ENCODE measurements at places on chromosomes 3 and 15. TPM values are rescaled to one million over a fixed set of nuclear protein-coding genes. Genes with fewer than 3 reads are reported as not detected.

PARP3 gene
- total RNA-seq = 31.4 TPM

TLR9 gene
- total RNA-seq = not detected

NRROS gene
- 7.1 TPM for total RNA-seq

UBAP1L gene
- total RNA-seq = 0.37 TPM

TRAIP gene
- 15.1 TPM for total RNA-seq

KCNH8 gene
- not detected for total RNA-seq

KPNA1 gene
- 82.6 TPM for total RNA-seq

DNA sequence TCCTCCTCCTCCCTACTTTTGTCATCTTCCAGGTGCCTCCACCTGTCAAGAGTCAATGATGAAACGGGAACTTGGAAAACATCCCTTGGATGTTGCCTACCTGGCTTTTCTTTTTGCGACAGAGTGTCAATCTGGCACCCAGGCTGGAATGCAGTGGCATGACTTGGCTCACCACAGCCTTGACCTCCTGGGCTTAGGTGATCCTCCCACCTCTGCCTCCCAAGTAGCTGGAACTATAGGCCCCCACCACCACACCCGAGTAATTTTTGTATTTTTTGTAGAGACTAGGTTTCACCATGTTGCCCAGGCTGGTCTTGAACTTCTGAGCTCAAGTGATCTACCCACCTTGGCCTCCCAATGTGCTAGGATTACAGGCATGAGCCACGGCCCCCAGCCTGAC lies 42.8 kb downstream of the GPR160 start:
- no peak for DNase-seq

DNA sequence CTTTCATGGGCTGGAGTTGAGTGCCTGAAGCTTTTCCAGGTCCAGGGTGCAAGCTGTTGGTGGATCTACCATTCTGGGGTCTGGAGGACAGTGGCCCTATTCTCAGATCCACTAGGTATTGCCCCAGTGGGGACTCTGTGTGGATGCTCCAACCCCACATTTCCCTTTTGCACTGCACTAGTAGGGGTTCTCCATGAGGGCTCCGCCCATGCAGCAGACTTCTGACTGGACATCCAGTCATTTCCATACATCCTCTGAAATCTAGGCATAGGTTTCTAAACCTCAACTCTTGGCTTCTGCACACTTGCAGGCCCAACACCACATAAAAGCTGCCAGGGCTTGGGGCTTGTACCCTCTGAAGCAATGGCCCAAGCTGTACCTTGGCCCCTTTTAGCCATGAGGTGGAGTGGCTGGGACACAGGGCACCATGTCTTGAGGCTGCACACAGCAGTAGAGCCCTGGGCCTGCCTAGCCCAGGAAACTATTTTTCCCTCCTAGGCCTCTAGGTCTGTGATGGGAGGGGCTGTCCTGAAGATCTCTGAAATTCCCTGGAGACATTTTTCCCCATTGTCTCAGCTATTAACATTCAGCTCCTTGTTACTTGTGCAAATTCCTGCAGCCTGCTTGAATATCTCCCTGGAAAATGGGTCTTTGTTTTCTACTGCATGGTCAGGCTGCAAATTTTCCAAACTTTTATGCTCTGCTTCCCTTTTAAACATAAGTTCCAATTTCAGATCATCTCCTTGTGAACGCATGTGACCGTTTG lies 6.0 kb upstream of the HACD2 start:
- no peak for DNase-seq

DNA sequence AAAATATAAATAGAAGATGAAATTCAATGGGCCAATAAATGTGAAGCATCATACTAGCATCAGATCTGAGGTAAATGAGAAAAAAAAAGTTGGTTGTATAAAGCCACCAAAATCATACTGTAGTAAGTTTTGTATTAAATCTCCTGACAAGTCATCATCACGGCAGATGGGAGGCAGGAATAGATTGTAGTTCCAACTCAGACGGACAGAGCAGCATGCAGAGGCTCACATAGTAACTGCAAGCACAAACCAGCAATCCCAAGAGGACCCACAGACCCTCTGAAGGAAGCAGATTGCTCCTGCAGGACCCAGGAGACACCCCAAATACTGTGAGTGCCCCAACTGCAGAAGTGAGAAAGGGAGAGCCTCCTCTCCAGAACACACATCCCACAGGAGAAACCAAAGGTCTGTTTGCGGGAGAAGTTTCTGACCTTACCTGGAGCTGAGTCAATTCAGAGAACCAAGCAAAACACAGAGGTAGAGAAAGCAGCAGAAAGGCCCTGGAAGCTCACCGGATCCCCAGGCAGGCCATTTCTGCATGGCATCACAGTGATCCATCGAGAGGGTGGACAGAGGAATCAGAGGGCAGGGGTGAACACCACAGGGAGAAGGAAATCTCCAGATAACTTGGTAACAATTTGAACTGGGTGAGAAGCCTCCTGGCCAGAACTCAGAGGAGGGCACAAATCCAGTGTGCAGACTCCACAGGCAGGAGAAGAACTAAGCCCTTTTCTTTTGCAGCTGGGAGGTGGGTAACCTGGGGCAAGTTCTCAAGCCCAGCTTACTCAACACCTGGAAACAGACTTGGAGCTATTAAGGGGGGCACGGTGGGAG lies 141.6 kb upstream of the ARHGEF26 start:
- no peak for DNase-seq

DNA sequence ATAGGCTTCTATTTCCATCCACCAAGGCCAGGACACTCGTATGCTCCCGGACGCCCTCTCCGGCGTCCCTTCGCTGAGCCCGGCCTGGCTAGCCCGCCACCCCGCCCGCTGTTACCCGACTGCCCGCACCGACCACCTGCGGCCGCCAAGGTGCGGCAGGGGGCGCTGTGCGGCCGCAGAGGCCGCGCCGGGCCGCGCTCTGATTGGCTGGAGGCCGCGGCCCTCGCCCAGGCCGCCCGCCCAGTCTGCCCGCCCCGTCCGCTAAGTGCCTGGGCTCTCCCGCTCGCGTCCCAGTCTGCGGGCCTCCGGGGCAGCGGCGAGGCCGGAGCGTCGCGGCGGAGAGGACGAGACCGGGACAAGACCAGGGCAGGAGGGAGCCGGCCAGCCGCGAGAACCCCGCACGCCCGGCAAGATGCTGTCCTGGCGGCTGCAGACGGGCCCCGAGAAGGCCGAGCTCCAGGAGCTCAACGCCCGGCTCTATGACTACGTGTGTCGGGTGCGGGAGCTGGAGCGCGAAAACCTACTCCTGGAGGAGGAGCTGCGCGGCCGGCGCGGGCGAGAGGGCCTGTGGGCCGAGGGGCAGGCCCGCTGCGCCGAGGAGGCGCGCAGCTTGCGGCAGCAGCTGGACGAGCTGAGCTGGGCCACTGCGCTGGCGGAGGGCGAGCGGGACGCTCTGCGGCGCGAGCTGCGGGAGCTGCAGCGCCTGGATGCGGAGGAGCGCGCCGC lies at the start of gene SYNM:
TSS of gene SYNM (plus strand) at position 293 of the 726 bp plus-strand sequence. CDS start at position 413, 120 bp downstream.
- DNase-seq = peak; percentile 49

DNA sequence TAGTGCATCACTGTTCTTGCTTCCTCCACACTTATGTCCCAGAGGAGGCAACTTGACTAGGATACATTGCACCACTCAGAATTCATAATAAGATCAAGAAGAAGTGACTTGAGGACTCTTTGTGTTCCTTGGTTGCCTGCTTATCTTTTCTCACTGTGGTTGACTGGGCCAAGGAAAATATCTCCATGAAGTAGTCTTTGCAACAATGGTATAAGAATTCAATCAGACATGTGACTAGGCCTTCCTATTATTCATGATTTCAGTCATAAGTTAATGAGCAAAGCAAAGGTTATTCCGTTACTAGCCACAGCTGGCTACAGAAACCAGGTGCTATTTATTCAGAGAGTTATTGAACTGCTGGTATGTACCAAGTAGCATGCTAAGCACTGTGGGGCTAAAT lies 359.3 kb downstream of the RORA start:
- no peak for DNase-seq

DNA sequence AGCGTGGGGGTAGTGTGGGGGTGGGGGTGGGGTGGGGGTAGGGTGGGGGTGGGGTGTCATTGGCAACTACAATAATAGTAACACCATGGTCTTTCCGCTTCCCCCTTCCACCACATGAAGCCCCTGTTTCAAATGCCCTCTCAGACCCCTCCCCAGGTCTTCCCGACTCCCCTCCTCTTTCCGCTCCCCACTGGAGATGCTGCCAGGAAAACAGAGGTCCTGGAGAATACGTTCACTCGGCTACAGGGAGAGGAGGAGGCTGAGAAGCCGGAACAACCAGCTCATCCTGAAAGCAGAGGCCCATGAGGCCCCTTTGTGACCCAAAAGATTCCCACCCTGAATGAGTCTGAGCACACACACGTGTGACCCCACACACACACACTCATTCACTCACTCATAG lies 75.4 kb downstream of the CPN2 start:
- DNase-seq = no peak

- no peak for DNase-seq
These were observed 92.8 kb downstream of the MAGI1 start for GRCh38 chr3:65945953-65946352.

GRCh38 chr3:22585911-22586310 lies 617.2 kb upstream of the UBE2E2 start:
- DNase-seq = no peak

DNA sequence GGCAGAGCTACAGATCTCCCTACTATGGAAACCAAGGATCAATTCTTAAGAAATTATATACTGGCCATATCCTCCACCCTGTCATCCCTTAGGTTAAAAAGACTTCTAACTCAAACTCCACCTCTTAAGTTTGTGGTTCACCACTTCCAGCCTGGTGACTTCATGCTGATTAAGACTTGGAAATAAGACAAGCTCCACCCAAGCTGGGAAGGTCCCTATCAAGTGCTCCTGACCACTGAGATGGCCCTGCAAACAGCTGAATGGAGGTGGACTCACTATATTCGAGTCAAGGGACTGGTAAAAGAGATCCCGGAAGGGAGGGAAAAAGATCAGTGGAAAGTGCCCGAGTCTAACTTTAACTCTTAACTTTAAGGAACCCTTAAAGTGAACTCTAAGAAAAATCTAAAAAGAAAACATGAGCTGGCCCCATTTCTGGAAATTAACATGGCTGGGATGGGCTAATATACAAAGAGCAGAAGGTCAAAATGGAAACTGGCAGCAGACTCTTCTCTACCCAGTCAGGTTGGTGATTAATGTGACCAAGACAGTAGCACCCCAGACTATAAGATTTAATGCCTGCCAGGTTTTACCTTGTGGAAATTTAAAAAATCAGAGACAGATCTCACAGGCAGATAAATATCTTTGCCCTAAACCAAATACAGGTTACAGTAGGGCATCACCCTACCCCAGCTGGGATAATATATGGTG lies 43.9 kb downstream of the PPCDC start:
- peak; percentile 92 for DNase-seq

DNA sequence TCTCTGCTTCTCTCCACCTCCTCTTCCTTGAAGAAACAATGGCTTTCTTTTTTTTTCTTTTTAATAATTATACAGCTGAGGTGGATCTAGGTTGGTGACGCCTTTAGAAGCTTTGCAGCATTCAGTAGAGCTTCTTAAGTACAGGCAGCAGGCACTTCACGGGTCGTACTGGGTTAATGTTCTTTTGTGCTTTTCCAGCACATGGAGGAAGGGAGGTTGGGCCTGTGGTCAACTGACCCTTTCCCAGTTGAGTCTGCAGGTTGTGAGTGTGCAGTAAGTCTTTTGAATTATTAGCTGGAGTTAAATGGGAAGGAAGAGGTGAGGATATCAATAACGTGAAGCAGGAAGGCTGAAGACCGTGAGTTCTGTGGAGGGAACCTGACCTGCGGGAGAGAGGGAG lies 7.0 kb downstream of the TRAK1 start:
- no peak for DNase-seq

- peak; percentile 62 for DNase-seq
These were observed 77.6 kb downstream of the POLR2M start for GRCh38 chr15:57784081-57784511.

GRCh38 chr3:48397767-48398681 lies 26.0 kb downstream of the FBXW12 start:
- no peak for DNase-seq

GRCh38 chr15:41971895-41972252 lies 483 bp downstream of the EHD4 start:
- no peak for DNase-seq

GRCh38 chr15:67094001-67094826 lies 28.8 kb downstream of the SMAD3 start:
- DNase-seq = no peak

DNA sequence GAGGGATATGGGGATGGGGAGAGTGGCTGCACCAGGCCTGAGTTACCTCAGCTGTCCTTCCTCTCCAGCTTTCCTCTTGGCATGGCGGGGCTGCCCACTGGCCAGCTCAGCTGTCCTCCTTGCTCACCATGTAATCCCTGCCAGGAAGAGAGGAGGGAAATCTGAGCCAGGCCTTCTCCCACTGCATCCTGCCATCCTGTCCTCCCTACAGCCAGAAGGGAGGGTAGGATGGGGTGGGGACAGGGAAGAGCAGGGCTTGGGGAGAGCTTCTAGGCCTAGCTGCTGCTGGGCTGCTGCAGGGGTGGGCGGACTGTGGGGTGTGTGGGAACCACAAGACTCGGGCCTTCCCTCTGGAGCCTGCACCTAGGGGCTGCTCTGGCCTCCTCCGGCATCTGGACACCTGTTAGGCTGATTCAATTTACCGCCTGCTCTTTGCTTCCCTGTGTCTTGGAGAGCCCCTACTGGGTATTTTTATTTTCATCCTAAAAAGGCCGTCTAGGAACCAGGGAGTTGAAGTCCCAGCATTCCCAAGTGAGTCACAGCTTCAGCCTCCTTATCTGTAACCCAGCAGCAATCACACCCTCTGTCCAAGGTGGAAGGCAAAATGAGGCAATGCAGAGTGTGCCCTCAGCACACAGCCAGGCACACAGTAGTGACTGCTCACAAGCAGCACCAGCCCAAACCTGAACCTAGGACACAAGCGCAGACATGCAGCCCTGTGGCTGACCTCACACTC lies 13.1 kb upstream of the KY start:
- DNase-seq = peak; percentile 60

- peak; percentile 36 for DNase-seq
These were observed 261.6 kb upstream of the LMCD1 start for GRCh38 chr3:8239718-8240695.

DNA sequence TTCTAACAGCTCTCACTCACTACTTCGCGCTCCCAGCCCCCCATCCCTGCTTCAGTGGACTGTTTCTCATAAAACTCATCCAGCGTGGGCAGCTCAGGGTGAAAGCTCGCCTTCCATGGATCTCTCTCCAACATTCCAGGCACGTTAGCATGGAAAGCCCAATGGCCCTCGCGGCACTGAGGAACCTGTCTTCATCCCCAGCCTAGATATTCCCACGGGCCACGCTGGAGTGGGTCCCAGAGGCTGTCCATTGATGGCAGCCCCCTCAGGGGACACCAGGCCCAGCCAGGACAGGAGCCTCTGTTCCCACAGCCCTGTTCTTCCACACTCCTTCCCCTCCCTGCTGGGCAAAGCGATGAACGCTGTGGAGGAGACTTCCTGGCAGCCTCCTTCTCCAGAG lies 121.1 kb downstream of the SEC22A start:
- no peak for DNase-seq

DNA sequence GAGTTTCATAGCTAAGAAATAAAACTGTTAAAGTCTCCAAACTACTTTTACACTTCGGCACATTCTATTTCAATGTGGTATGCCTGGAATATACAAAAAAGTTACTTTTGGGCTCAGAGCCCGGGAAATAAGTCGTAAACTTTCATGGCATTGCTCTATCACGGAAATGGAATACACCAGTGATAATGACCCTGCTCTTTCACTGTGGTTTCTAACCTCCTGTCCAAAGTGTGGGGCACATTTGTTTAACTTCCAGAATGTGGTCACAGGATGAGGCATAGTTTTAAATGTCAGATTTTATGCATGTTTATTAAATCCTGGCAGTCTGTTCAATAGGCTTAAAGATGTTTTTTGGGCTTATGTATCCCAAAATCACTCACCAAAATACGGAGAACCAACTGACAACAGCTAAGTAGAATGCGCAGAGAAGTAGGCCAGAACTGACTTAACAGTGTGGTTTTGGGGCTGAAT lies 5.1 kb downstream of the CXCR6 start:
- no peak for DNase-seq

All from HT1080 (cell line).